ENCODE measurements at places on chromosomes 6 and 20.

DNA sequence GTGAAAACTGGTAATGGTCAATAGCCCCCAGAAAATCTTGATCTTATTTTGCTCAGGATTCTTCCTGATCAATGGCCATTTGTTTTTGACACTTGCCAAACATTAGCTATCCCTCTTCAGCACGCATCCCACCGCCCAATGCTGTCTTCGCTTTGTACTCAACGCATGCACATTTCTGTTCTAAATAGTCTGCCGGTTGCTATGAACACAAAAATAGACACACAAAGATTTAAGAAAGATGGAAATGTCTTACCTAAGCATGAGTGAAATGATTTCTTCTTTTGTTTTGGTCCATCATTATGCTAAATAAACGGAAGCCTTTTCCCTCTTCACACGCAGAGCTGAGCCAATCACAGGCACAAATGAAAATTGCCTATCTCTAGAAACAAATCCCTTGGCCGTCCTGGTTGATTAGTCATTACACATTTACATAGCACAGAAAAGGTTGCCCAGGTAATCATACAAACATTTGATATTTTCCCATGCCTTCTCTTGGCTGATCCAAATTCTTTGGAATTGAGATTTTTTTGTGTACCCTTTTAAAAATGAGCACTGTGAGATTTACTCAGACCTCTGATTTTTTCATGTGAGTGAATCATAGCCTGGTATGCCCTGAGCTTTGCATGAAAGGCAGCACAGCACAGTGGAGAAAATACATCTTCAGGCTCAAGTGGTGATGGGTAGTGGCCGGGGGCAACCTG is 70.5 kb upstream of the FAM184A start:
- DNase-seq: peak; percentile 23

- peak; percentile 91 for DNase-seq
Measured at GRCh38 chr20:50303573-50304500, 113.2 kb downstream of the CEBPB start.

DNA sequence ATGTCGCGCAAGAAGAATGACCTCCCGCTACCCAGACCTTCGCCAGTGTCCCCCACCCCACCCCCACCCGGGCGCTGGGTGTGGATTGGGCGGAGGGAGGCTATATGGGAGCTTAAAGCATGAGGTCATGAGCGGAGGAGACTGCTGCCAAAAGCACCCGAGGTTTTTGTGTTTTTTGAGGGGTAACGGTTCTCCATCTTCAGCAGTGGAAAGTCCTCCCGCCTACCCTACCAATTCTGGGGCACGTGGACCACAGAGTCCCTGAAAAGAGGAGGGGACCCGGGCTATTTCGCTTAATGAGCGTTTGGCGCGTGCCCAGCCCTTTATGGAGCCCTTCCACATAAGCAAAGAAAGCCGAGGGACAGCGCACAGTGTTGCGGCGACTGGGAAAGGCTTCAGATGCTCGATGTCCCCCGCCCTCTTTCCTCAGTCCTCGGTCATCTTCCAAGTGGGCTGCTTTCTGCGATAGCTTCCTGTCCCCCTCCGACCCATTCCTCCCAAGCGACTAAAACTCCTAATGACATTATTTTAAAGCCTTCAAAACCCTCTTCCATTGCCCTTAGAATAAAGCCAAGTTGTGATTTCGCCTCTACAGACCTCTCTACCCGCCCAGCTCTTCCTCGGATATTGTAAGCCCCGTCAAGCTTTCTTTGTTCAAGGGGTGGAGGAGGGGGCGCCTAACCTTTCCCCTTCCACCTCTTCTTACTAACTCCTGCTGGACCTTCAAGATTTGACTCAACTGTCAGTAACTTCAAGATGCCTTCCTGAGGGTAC is 2.1 kb upstream of the TRERF1 start:
- peak; percentile 72 for DNase-seq

DNA sequence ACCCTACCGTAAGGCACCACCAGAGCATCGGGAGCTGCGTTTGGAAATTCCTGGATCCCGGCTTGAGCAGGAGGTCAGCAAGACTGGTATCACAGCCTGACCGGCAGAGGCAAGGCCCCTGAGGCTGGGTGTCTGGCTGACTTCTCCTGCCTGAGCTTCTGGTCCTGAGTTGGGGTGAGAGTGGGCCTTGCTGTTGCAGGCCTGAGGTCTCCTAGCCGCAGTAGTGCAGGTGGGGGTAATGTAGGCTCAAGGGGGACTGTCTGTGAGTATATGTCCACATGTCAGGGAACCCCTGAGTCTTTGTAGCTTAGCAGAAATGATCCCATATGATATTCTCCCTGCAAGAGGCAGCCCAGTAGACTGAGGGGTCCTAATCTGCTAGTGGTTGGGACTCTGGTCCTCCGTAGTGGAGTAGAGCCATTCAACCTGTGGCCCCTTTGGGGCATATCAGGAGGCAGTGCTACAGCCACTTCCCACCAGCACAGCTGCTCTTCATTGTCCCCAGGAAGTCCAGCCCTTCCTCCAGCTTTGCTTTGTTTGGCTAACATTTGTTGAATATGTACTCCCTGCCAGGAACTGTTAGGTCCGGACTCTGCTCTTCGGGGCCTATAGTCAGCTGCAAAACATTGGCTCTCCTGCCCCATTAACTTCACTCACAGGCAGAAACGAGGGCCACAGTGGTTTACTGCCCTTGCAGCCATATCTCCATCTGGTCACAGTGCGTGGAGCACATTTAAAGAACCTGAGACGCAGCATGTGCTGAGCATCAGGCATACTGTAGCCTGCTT is 10.9 kb downstream of the LRRC73 start:
- DNase-seq: no peak

DNA sequence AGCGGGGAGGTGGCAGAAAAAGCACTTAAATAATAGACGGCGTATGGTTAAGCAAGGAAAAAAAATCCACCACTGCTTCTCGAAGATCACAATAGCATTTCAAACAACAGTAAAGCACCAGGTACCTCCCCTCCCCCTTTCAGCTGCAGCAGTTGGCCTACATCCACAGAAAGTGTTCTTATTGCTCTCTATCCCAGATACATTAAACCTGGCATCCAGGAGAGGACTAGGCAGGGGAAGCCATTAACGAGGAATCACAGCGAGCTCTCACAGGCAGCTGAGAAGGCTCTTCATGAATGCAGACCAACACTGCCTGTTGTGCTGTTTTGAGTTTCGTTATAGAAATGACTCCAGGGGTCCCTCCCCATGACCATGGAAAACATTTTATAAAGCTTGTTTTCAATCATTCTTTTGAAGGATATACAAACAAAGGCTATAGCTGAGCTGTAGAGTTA is 11.8 kb downstream of the FYN start:
- DNase-seq: no peak

- no peak for DNase-seq
Measured at GRCh38 chr20:57934007-57934805, 224.4 kb upstream of the PMEPA1 start.

DNA sequence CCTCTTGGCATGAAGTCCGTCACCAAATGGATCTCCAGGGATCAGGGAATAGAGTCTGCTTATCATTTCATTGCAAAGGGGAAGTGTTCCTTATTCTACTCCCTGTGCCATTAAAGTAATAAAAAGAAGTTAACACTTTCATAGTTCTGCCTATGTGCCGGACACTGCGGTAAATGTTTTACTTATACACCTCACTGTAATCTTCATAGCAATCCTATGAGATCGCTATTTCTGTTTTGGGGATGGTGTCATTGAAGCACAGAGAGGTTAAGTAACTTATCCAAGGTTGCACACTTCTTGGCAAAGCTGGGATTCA is 177.7 kb downstream of the TSHZ2 start:
- no peak for DNase-seq

DNA sequence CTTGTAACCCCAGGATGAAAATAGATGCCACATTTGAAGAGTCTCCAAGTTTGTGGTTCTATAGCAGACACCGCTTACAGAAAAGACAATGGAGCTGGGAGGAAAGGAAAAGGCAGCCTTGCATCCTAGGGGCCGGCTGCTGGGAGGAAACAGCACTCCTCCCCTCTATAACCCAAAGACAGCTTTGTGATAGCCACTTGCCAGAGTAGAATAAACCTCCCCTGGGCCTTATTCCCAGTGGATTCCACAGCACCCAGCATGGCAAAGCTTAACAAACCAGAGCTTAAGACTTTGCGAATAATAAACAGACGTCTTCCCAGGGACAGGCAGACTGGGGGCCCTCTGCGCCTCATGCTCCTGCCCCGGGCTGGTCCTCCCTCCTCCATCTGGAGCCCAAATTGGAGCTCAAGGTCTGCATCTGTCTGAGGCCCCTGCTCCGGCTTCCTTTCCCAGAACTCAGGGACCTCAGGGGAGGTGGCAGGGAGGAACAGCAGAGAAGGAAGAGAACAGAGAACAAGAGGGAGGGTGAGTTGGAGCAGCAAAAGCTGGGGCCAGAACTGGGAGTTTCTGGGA is 8.8 kb upstream of the TAF8 start:
- DNase-seq: no peak

DNA sequence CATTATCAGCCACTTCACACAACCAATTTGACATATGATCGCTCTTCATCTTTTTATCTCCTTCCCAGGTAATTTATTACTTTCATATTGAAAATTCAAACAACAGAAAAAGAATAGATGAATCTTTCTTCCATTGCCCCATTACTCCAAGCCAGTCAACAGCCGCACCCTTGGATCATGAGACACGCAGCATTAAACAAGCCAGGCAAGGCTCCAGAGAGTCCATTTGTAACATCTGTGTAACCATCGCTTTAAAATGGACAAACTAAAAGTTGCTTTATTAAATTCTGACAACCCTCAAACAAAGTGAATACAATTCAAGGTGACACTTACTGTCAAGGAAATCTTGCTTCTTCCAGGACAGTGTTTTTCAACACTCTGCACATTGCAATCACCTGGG is 200.3 kb downstream of the EPM2A start:
- no peak for DNase-seq

- DNase-seq: no peak
Measured at GRCh38 chr20:32763202-32764004, 1.2 kb downstream of the DNMT3B start.

GRCh38 chr6:137542713-137543112 is 48.5 kb upstream of the OLIG3 start:
- DNase-seq: no peak

GRCh38 chr20:19566226-19566945 is 191.7 kb upstream of the RIN2 start:
- DNase-seq: no peak

GRCh38 chr6:63530182-63530581 is 42.1 kb upstream of the LOC128125822 start:
- no peak for DNase-seq

DNA sequence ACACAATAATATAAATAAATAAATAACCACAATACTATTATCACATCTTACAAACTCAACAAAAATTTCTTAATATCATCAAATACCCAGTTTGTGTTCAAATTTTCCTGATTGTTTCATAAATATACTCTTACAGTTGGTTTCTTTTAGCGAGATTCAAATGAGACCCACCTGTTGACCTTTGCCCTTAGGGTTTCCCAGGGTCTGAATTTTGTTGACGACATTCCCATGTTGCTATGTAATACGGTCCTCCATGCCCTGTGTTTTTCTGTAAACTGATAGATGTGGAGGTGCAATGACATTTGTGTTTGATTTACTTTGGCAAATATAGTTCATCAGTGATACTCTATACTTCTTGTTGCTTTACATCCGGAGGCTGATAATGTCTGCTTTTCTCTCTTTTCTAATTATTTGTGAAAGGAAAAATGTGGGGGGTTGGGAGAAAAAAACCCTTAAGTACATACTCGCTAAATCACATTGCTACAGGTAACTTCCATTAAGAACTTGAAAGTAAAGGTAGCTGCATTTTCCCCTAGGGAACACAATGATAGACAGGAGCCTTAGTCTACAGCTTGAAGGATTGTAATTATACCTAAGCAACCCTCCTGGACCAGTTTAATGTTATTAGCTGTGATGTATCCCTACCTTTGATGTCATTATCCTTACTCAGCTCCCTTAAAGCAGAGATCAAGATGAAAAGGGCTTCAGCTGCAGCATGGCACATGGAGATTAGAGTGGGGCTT is 6.6 kb downstream of the MOG start:
- DNase-seq: no peak

GRCh38 chr6:141653590-141653989 is 479.1 kb upstream of the GJE1 start:
- peak; percentile 2 for DNase-seq

DNA sequence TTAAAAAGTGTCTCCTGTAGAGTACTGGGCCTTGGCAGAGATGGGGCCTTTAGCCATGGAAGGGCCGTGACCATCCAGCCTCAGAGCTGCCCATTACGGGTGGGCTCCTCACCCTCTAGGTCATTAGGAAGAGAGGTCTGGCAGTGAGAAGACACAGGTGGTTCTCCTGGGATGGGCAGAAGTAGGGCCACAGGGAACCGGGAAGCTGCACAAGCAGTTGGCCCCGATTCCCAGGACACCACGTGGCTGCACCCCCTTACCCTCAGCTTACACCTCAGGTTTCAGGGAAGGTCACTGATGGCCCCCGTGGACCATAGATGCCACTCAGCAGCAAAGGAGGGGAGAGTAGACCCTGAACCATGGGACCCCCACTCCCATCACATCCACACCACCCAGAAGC is 1.6 kb downstream of the RAET1G start:
- no peak for DNase-seq

DNA sequence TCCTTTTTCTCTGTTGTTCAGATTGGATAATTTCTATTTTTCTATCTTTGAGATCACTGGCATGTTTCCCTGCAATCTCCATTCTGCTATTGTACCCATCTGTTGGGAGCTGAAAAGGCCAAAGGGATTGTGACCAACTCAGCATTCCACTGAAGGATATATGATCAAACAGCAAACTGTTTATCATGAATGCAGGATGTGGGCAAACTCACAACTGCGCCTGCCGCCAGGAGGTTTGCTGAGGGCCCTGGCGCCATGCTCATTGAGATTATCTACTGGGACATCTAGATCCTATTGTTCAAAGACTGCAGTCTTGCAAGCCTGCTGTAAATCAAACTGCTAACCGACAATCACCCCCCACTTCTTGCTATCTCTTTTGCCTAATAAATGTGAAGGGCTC is 3.8 kb upstream of the FKBP1A start:
- DNase-seq: no peak

DNA sequence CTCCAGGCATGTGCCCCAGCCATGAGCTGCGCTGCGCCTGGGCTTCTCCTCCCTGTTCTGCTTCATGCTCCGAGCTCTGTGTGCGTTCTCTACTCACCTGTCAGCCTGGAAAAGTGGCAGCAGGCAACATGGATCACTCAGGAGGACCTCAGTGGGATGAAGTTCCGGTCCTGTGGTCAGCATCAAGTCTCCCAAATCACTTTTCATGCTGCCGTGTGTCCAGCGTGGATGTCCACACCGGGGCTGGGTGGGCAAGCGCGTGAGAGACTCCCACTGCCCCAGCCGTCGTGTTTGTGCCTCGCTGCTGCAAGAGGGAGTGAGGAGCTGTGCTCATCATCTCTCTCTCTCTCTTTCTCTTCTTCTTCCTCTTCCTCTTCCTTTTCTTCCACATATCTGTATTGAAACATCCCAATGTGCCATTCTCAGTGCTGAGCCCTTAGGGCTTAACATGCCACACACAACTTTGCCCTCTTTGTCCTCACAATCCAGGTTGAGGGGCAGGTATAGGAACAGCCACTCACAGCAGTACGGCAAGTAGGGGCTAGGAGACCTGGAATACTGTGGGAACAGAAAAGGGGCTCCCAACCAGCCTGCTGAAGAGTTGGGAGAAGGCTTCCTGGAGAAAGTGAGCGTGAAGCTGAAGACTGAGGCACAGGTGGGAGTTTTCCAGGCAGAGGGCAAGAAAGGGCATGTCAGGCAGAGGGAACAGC is 3.8 kb upstream of the PDYN start:
- no peak for DNase-seq

All from mesenchymal stem cell (in vitro differentiated cells and primary cell).